ENCODE measurements at places on chromosomes 3 and 15. TPM values are rescaled to one million over a fixed set of nuclear protein-coding genes. Genes with fewer than 3 reads are reported as not detected.

- DNase-seq: no peak
These were observed 202.2 kb downstream of the SSR3 start for GRCh38 chr3:156352728-156353127.

DNA sequence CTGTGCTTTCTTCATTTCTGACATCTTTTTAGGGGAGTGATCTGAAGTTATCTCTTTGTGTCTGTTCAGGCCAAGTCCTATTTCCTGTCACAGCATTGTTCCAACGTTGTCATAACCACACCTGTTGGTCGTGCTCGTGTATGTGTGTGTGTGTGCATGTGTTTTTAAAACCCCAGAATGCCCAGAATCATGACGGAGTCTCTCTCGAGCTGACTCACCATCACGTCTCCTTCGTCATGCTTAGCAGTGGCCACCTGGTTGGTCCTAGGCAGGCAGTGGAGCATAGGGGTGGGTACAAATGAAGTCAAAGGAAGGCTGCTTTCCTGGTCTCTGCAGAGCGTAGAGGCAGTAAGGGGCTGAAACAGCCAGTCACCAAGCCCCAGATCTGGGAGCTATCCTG is 126.8 kb upstream of the ABHD17C start:
- no peak for DNase-seq

- no peak for DNase-seq
These were observed 30.9 kb downstream of the SPSB4 start for GRCh38 chr3:141082064-141082463.

- DNase-seq: no peak
These were observed 3.0 kb upstream of the RYK start for GRCh38 chr3:134253475-134254226.

DNA sequence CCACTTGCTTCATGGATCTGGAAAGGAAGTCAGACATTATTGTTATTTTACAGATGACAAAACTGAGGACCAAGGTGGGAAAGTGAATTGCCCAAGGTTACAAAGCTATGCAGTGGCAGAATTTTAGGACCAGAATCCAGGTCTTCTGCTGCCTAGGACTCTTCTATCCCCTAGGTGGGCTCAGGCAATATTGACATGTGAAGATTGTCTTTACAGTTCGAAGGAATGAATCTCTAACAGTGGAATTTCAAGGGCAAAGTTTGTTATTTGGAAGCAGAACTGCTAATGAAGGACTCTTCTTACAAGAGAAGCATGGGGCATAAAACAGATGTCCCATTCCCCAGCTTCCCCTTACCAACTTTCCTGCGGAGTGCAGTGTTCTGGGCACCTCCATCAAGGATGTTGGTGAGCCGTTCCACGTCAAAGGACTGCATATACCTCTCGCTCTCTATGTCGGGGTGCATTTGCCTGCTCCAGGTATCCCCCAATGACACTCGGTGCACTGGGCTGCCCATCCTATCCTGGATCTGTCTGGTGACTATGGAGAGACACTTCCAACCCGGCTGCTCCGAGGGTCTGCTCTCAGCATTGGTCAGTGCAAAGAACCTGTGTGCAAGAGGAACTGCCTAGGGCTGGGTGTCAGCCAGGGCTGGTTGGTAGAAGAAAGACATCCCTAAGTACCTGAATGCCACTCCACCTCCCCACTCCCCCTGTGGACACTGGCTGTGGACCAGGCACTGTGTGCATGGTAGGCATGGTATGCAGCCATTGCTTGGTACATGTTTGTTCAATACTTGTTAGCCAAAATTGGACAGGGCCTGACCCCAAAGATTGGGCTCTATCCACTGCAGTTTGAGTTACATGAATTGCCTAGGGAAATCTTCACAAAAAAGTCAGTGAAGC is 2.1 kb downstream of the ACOX2 start:
- DNase-seq: no peak

DNA sequence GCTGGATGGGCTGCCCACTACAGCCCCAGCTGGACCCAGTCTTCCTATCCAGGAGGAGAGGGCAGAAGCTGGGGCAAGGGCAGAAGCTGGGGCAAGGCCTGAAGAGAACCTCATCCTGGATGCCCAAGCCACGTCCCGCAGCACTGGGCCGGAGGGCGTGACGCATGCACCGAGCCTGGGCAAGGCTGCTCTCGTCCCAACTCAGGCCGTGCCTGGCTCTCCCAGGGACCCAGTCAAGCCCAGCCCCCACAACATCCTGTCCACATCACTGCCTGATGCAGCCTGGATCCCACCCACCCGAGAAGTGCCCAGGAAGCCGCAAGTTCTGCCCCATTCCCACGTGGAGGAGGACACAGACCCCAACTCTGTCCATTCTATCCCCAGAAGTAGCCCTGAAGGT is 22.3 kb downstream of the FBLN2 start:
- no peak for DNase-seq

DNA sequence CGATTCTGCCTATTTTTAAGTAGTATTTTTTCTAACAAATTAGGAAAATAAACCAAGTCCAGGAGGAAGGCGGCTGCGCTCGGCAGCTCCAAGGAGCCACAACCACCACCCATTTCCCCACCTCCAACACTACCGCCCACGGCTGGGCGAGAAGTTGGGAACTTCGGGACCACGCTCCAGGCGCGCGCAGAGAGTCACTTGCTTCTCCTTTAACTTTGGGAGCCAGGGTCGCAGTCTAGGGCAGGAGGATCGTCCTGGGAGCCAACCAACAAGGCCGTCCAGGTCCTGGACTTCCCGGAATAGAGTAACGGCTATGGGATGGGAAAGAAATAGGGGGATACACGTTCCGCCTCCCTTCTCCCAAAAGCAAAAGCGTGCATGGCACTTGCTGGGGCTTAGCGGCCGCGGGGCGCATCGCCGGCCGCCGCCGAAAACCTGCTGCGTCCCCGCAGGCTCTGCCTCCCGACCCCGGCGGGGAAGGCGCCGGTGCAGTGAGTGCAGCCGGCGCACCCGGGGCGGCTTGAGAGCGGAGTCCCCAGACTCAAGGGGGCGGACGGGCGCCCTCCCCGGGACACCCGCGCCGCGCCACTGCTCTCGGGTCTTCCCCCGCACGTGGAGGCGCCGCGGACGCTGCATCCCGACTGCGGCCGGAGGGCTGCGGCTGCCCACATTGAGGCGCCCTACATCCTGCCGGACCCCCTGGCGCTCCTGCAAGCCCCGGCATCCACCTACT is 699 bp downstream of the MEGF11 start:
- DNase-seq: peak; percentile 14

DNA sequence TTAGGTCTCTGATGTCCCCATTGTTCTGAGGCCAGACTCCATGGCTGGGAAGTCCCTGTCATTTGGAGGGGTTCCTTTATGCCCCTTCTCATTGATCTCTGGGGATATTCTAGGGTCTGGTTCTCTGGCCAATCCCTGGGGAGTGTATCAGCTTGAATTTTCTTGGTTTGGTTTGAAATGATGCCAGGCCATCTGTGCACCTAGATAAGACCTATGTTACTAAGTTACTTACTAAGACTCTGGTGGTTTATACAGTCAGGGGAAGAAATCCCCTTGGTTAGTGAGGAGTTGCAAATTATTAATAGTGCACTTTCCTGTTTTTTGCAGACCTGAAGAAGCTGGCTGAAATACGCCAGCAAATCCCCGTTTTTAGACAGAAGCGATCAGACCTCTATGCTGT is 20.3 kb downstream of the NIT2 start:
- no peak for DNase-seq

GRCh38 chr3:25895031-25895430 is 105.1 kb downstream of the OXSM start:
- no peak for DNase-seq

GRCh38 chr3:34033839-34034238 is 235.4 kb downstream of the PDCD6IP start:
- DNase-seq: no peak

DNA sequence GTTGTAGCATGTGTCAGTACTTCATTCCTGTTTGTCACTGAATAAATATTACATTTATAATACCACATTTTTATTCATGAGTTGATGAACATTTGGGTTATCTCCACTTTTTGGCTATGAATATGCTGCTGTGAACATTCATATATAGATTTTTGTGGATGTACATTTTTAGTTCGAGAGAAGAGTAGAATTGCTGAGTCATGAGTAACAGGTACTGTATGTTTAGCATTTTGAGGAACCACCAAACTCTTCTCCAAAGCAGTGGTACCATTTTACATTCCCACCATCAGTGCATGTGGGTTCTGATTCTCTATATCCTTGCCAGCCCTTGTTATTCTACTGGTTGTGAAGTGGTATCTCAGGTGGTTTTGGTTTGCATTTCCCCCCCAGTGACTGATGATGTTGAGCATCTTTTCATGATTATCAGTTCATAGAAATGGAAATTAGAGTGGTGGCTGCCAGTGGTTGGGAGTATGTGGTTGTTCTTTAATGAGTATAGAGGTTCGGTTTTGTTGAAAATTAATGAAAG is 59.6 kb downstream of the CCDC66 start:
- DNase-seq: no peak

DNA sequence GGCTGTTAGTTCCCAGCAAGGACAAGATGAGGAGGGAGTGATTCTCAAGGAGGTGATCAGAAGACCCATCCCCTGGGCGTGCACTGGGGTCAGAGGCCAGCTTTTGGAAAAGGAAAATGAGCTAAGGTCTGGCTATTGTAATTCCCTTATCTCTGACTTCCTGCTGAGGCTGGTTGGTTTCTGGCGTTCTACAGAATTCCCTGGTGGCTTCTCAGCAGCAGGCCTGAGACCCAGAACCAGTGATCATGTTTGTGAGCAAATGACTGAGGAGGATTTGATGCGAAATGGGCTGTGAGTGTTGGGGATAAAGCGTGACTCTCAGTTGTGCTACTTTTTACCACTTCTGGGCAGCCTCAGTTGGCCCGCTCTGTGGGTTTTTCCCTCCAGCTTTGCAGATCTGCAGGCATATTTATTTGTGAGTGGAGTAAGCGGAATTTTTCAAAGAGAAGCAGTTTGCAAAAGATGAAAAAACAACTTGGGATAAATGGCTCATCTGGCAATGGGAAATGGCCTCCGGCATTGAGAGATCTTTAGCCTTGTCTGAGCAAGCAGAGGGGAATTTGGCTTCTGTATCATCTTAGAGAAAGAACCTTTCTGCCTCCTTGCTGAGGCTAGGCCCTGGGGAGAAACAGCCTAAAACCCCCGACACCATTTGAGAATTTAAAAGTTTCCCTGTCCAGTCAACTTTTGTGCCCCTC is 102.7 kb downstream of the SLCO3A1 start:
- no peak for DNase-seq

GRCh38 chr3:141812586-141812985 is 49.4 kb downstream of the GRK7 start:
- no peak for DNase-seq

DNA sequence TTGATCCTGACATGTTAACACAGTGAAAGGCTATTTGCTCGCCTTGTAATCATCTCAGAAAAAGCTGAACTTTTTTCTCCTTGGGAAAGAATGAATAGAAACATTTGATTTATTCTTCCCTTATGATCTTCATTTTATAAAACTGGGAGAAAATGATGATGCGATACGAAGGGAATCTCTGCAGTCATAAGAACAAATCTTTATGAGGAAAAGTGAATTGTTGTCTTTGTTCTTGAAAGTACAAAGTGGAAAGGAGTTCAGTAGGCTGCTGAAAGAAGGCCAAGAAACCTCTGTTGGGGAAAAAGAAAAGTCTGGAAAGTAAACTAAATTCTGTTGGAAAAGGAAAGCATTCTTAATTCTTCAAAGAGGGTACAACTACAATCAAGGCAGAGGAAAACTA is 248.8 kb downstream of the NSUN3 start:
- no peak for DNase-seq

DNA sequence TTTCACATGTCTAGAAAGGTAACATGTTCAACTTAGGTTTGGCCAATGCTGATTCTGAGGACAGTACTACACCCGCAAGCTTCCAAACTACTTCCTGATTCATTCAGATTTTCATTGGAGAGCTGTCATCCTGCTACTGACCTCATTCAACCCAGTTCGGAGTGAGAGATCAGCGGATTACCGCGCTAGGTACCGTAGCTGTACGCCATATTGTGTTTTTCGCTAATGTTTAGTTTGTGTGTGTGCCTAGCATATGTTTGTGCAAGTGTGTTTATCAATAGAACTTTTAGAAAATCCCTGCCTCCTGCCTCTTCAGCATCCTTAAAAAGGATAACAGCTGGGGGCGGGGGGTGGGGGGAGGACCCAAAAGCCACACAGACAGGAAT is 1.1 kb downstream of the ZBTB20 start:
- peak; percentile 42 for DNase-seq

DNA sequence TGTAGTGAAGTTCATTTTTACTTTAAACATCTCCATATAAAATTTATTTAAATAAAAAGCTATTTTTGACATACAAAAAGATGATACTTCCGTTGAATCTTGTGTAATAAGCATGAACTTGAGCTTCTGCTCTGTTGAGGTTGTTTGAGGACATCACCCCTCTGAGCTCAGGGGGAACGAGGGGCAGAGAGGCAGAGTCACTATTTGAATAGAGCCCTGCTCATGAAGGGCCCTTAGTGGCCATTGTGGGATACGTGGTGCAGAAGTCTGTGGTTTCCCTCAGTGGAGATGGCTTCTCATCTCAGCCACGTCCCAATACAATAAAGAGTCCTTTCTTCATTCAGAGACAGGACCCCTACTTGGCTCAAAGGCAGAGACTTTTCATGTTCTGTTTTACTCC is 10.6 kb downstream of the CEMIP start:
- DNase-seq: no peak

DNA sequence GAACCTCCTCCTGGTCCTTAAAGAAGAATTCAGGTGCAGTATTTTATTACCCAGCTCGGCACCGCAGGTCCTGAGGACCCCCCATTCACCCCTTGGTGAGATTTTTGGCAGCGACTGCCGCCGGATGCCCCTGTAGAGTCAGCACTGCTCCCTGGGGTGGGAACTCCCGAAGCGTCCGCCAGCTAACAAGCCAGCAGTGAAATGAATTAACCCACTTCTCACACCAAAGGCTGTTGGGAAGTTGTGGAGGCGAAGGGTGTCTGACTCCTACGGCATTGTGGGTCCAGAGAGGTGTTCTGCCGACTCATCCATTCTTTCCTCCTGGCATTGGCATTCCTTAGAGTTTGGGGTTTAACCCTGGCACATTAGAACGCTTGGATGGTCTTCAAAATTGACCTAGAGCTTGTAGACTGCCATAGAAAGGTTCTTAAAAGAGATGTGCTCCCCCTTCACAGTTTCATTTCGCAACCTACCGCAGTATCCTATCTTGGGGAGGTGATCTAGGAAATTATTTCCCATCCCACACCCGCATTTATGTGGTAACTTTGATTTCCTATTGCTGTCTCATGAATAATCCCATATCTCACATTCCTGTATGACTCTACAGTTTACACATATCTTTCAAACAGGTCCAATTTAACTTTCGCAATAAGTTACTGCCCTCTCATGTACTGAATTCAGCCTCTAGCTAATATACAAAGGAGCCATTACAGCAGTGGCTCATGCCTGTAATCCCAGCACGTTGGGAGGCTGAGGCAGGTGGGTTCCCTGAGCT is 879 bp upstream of the EIF5A2 start:
- peak; percentile 99 for DNase-seq

The CRABP1 gene
- total RNA-seq: not detected

The NPAP1 gene
- total RNA-seq: not detected

The GOLGA6A gene
- not detected for total RNA-seq

The XYLB gene
- total RNA-seq: 2.4 TPM

The MESP2 gene
- total RNA-seq: 1.3 TPM

The SHC4 gene
- 0.44 TPM for total RNA-seq

The TGM5 gene
- 1.7 TPM for total RNA-seq
